ENCODE measurements at places on chromosomes 11 and 22.

- no peak for DNase-seq
Measured at GRCh38 chr22:35792506-35792905, 74.8 kb downstream of the APOL5 start.

DNA sequence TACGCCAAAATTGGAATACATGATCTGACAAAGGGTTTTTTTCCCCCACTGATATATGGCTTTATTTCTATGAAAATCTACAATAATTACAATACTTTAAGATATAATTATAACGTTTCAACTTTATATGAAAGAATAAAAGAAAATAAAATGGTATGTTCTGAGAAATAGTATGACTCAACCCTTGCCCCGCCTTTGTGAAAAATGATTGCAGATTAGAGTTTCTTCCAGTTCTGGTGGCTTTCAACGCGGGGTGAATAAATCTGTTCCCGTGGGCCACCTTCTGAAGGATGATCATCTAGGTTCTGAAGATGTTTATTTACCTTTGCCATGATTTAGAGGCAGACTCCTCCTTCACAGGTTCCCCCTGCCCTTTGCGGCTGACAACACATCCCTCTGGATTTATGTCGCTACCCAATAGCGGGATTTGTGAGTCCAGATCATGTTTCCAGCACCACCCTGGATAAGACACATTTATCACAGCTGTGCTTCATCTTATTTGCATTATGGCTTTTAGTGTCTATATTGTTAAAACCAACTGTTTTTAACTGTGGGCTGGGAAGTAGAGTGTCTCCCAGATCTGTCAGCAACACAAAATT lies 607.0 kb upstream of the KIRREL3 start:
- no peak for DNase-seq

DNA sequence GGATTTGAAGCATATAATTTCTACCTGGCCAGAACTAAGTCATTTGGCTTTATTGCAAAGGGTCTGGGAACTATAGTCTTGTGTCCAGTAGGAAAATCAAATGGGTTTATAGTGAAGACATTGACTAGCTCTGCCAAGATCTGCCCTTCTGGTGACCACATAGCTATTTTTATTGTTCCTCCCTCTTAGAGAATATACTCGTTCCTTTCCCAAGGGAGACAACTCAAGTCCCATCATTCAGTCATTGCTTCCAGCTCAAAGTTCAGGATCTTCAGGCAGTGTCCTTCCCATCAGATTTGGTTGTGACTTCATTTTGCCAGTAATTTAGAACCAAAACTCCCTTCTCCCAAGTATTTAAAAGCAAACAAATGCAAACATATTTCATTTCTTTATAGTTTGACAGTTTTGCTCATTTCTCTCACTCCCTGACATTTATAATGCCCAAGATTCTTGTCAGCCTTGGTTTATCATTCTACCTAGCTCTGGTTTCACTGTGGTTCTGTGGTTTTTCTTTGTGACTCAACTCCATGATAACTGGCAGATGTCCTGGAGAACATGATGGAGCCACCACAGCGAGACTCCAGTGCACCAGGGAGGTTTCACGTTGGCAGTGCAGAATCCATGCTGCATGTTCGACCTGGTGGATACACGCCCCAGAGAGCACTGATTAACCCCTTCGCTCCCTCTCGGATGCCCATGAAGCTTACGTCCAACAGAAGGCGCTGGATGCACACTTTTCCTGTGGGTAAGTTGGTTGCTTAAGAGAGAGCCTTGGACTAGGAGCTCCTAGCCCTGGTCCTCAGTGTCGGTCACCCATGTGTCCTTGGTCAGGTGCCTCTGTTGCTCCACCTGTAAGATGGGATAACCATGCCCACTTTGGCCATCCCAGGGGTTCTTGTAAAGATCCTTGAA lies 64.9 kb downstream of the DEPDC5 start:
- DNase-seq: no peak

GRCh38 chr11:108852701-108853100 lies 187.8 kb downstream of the DDX10 start:
- no peak for DNase-seq

GRCh38 chr11:126450806-126451205 lies 95.3 kb downstream of the ST3GAL4 start:
- DNase-seq: no peak

DNA sequence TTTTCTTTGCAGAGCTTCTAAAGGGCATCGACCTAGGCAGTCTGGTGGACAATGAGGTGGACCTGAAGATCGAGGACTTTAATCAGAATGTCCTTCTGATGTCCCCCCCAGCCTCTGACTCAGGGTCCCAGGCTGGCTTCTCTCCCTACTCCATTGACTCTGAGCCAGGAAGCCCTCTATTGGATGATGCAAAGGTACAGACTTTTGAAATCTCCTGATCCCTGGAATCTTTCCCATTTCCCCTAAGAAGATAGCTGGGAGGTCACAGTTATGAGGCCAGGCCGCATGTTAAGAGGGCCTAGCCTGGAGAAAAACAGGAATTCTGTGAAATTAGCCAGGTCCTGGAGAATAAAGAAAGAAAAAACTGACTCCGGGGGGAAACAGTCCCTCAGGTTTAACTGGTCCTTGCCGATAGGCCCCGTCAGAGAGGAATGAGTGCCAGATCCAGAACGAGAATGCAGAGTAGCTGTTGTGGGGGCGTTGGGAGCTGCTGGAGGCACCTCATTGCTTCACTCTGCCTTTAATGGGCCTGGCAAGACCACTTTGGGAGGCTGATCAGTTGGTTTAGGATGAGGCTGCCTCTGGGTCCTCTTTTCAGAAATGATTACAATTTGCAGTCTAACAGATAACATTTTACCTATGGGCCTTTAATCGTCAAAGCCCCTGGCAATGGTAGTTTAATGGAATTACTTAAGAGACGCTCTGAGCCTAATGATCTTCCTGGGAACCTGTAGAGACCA lies 39.2 kb downstream of the SHISA8 start:
- no peak for DNase-seq
